ENCODE measurements at places on chromosomes 12 and 14.

DNA sequence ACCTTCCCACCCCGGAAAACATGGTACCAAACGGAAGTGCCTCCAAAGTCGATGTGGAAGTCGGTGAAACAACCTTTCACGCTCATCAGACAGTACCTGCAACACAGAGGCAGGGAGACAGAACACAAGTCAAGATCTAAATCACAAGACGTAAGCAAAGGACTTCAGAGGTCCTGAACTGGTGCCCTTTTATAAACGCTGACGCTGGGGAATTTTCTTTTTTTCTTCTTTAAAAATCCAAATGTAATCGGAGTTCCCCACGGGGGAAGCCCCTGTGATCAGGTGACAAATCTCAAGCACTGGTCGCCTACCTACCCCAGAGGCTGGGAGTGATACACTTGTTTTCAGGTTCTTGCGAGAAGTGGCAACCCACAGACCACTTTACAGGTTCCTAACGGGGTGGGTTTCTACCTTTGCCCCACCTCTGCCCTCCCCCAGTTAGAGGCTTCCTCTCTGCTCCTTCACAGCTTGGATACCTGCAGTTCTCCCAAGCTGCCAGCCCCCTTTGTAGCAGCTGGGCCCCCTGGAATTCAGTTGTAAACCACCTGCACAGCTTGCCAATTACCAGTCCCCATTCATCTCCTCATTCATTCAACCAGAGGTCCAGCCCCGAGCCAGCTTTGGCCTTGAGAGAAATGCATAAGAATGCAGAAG lies 46.2 kb downstream of the KDM2B start:
- peak; percentile 57 for DNase-seq

- peak; percentile 20 for DNase-seq
Measured at GRCh38 chr12:85036234-85036707, at the start of the genes LRRIQ1 and TSPAN19. TSS of gene LRRIQ1 (plus strand) at chr12:85036351. CDS start at chr12:85038177, 1,826 bp downstream. TSS of gene TSPAN19 (minus strand) at chr12:85036277. CDS start at chr12:85029946, 6,331 bp downstream.

DNA sequence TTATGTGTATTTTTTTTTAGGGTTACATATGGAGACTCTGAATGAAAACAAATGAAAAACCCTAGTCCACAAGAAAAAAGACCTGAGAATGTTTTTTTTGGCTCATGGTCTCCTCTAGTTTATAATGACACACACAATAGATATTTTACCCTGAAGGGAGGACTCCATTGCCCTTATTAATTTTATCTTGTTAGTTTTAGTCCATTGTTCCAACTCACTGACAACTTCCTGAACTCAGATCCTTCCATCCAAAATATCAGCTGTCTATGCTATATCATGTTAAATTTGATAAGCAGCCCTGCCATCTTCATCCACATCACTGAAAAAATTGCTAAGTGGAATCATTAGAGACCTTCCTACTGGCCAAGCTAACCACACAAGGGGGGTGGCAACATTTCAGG lies 232.1 kb downstream of the MON2 start:
- no peak for DNase-seq

DNA sequence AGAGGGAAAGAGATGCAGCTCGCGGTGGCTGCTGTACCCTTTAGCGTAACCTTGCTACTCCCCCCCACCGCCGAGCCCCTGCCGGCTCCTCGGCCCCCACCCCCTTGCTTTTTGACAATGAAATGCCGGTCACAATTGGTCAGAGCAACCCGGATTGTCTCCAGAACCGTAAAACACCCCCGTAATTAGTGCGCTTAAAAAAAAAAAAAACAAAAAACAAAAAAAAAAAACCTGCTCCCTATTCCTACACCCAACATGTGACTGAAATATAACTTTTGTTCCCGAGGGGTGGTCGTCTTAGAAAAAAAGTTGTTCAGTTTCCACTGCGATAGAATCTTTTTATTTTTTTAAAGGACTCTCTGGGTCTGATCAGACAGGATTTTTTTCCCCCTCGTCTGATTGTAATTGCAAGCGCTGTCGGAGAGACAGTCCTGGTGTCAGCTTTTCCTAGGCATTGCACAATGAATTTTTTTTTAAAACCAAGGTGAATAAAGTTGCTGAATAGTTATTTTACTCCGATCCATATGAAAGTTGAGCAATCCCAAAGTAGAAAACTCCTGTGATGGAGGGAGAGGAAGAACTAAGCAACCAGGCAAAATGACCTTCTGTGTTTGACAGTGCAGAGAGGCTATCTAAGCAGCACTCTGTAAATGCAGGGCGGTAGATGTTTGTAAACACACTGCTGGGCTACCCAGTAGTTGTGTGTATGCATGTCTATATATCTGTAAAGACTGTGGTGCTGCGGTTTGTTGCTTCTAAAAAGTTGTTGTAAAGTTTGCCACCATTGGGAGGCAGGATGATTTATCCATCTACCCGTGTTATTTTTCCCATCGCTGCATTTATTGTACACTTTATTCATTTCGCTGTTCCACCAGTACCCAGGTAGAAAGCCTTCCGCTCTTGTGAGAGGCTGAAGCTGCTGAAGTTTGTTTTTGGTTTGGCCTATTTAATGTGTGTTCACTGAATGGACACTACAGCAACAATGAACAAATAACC lies 1.1 kb downstream of the ETV6 start:
- peak; percentile 63 for DNase-seq

- no peak for DNase-seq
Measured at GRCh38 chr14:104530646-104531045, 48.9 kb upstream of the C14orf180 start.

- no peak for DNase-seq
Measured at GRCh38 chr14:52700701-52701172, 5.4 kb upstream of the ERO1A start.

DNA sequence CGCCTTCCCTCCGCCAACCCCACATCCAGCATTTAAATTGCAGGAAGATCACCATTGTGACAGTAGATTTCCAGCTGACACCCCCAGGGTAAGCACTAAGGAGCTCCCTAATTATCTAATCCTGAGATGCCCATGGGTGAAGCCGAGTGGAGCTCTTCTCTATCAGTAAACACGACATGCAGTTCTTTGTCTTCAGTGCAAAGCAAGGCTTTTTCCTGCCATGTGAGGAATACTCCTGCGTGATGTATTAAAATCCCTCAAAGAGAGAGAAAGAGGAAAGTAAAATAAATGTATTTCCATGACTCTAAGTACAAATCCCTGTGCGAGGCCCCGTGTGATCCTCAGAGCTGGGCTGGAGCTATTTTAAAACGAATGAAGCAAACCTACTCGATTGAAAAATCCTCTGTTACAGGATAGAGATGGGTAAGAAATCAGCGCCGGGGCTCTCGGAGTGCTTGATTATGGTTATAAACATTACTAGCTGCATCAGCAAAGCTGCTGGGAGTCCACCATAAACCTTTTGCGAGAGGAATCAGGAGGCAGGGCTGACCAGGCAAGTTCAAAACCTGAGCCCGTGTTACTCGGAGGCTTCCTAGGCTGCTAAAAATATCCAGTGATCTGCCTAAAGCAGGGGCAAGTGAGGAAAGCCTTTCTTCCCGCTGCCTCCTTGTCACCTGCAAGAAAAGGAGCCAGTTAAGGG lies 61.5 kb downstream of the MAP1LC3B2 start:
- DNase-seq, result no peak

DNA sequence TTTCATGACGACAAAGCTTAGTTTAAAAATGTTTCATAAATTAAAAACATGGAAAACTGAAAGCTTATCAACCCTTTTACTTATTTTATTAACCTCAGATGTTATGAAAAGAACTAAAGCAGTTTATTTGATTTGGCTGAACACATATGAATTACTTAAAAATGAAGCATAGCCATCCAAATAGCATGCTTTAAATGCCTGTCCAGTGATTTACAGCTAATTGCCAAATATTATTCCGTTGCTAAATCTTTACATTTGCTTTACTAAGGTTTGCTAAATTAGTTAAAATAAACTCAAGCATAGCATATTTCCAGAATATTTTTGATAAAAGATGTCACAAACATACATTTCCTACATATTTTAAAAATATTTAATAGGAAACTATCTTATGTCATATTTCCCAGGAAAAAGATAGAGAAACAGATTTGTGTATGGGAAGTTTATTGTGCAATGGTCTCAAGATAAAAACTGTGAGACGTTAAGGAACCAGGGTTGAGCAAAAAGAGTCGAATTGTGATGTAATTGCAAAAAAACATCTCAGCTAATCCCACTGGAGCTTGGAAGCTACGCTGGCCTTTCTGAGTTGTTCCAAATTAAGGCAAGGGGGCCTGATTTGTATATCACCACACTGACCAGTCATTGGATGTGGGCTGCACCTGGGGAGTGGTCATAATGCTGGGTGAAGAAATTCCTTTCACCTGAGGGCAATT lies 25.8 kb downstream of the GPR135 start:
- DNase-seq, result no peak

DNA sequence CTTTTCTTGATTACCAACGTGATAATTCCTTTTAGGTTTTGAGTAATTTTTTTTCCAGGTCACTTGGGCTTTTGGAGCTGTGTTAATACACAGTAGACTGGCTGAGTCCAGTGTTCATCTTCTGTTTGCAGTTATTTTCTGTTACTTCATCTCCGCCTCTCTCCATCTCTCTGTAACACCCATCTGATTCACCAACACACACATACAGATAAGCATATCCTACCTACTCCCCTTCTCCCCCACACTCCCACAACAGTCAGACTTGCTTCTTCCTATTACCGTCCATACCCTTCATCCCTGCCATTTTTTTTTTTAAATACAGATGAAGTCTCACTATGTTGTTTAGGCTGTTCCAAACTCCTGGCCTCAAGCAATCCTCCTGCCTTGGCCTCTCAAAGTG lies 72.7 kb upstream of the MANSC4 start:
- no peak for DNase-seq

- no peak for DNase-seq
Measured at GRCh38 chr12:6301721-6302120, 8.8 kb upstream of the PLEKHG6 start.

GRCh38 chr12:26976687-26977086 lies 37.5 kb downstream of the TM7SF3 start:
- DNase-seq, result no peak

- no peak for DNase-seq
Measured at GRCh38 chr12:48875944-48876515, 10.4 kb upstream of the RND1 start.

DNA sequence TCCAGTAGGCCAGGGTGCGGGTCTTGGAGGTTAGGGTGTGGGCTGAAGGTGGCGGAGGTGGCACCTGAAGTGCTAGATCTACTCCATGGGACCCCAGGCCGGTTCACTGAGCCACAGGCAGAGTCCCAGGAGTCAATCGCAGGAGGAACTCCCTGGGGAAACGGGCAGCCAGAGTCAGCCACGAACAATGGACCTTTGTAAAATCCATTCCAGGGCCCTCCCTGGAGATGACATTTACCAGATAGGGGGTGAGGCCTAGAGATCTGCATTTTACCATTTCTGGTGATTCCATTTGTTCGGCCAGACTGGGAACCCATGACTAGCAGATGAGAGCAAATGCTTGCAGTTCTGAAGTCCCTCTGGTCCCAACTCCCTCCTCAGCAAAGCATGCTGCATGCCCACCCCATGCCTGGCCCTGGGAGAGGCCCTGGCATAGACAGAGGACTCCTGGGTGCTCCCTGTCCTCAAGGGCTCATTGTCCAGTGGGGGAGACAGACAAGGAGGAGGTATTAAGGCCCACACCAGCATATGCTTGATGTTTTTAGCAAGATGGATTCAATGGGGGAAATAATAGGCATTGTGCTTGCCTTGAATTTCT lies 115.5 kb downstream of the EML1 start:
- no peak for DNase-seq

DNA sequence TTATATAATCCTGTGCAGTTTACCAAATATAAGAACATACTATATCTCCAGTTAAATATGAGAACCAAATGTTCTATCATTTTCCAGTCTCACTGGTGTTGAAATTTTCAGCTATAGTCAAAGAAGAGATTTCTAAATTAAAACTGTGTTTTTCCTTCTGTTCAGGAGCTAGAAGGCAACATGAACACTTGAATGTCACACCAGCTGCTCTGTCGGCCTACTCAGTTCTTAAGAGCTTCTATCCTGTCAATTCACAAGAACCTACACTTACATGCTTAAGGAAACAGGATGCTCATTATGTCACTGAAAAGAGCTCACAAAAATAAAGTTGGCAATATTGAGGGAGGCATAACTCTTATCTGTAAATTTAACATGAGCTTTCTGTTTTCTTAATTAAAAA lies 43.1 kb downstream of the ATP2B1 start:
- no peak for DNase-seq

GRCh38 chr14:83491091-83491490 lies 1957.4 kb upstream of the SEL1L start:
- no peak for DNase-seq

DNA sequence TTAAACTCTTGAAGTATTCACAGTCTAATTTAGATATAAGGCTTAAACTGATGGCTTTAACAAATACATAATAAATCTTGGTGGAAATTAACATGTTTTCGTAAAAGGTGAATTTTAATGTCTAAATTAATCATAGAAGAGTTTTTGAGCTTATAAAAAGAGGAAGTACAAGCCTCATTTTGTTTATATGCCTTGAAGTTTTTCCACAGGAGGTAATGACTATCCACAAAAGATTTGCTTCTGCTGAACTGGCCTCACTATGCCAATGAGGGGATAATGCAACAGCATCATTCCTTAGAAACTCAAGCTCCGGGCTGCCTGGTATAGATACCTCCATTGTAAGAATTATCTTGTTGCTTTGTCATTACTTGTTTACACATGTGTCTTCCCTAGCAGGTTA lies 175.6 kb downstream of the DUSP6 start:
- no peak for DNase-seq

GRCh38 chr12:20492251-20492760 lies 124.0 kb downstream of the PDE3A start:
- DNase-seq, result peak; percentile 8

DNA sequence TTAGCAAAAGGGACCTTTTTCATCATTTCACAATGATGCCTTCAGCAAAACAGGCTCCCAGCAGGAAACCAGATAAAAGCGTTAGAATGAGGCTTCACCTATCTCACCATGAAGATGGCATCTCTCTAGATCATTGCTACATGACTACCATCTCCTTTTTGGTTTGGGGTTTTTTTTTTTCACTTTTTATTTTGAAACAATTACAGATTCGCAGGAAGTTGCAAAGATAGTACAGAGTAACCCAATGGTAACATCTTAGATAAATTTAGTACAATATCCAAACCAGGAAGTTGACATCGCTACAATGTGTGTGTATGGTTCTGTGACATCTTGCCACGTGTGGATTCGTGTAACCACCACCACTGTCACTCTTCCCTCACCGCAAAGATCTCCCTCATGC lies 22.3 kb upstream of the PWP1 start:
- no peak for DNase-seq

- DNase-seq, result no peak
Measured at GRCh38 chr12:109462868-109463692, 14.0 kb downstream of the KCTD10 start.

- no peak for DNase-seq
Measured at GRCh38 chr12:56336361-56337167, 2.1 kb upstream of the IL23A start.

GRCh38 chr14:99945732-99946651 lies 119.2 kb upstream of the EVL start:
- peak; percentile 61 for DNase-seq

All from GM06990 (cell line).